Endodermal cell (in vitro differentiated cells): ENCODE measurements at places on chromosomes 12 and 14. TPM values are rescaled to one million over a fixed set of nuclear protein-coding genes. Genes with fewer than 3 reads are reported as not detected.

The APPL2 gene
- total RNA-seq = 20.9 to 40.4 TPM (median 35.2 TPM) in 3 replicates

The DIO2 gene
- 0.18 and 0.57 TPM in 2 replicates for total RNA-seq

DNA sequence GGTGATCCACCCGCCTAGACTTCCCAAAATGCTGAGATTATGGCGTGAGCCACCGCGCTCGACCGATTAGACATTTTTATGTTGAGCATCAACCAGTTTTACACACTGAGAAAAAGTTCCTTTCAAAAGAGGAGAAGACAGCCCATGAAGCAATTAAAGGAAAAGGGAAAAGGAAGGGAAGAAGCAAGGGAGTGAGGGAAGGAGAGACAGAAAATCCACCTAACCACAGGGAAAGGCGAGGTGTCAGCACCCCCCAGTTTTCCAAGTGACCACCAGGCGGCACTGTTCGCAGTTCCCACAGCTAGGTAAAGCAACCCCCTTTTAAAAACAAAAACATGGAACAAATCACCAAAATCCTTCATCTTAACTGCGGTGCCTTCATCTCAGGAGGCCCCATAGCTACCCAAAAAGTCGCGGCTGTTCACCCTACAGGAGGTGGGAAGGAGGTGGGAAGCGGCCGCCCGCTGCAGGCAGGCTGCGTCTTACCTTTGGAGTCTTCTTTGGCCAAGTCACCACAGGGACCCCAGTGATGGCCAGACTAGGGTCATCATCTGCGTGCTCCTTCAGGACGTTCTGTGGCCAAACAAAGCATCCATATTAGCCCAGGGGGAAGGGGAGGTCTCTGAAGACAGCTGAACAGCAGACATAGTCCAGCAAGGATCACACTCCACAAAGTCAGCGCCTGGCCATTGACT, 86.6 kb downstream of the KDM2B start:
- H3K27ac ChIP-seq = no peak overlapping the region
- DNase-seq = peak; percentile 92
- peaks cover 28% of the 10 kb centered on the region for H3K36me3 ChIP-seq
- no peak overlapping the region for H3K4me3 ChIP-seq
- H3K27me3 ChIP-seq = no peaks in the 10 kb centered on the region
- peaks cover 9% of the 10 kb centered on the region for H3K4me1 ChIP-seq

The LUM gene
- total RNA-seq = 0.31 to 0.80 TPM (median 0.69 TPM) in 3 replicates

DNA sequence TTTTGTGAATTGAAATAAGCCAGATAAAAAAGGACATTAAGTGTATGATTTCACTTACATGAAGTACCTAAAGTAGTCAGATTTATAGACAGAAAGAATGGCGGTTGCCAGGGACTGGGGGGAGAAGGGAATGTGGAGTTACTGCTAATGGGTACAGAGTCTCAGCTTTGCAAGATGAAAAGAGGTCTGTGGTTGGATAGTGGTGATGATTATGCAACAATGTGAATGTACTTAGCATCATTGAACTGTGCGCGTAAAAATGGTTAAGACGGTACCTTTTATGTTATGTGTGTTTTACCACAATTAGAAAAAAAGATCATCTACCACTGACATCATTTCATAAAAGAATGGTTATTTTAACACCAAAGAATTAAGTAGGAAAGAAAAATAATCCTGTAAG, 35.9 kb downstream of the RNFT2 start:
- H3K4me1 ChIP-seq = no peaks in the 10 kb centered on the region
- DNase-seq = no peak
- no peaks in the 10 kb centered on the region for H3K27me3 ChIP-seq
- H3K36me3 ChIP-seq = no peaks in the 10 kb centered on the region
- no peak overlapping the region for H3K27ac ChIP-seq
- H3K4me3 ChIP-seq = no peak overlapping the region

- H3K27ac ChIP-seq = no peak overlapping the region
- H3K36me3 ChIP-seq = no peaks in the 10 kb centered on the region
- H3K27me3 ChIP-seq = no peaks in the 10 kb centered on the region
Observed at GRCh38 chr14:28220391-28220790, 546.2 kb upstream of the FOXG1 start.

The ABHD4 gene
- total RNA-seq = 75.0 and 77.7 TPM in 2 replicates

DNA sequence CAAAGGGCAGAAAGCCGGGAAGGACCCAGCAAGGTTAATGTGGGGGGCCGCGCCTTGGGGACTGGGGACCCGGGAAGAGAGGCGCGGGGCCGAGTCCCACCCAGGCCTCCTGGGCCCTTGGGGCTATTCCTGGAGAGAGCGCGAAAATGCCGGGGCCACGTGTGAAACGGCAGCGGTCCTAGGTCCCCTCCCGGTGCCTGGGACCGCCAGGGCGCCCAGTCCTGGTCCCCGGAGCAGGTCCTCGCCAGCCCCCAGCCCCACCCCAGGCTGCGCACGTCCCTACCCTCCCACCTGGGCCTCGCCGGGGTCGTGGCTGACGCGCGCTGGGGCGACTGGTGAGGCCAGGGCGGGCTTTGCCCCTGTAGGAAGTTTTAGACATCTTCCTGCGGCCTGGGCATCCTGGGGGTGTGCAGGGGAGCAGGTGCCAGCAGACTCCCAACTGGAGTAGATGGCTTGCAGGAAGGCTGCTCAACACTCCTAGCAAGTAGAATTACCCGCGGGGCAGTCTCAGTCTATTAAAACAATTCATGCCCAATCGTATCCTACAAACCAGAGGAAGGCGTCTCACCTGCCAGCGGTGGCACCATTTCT, 708 bp downstream of the FAR2 start:
- no peaks in the 10 kb centered on the region for H3K36me3 ChIP-seq
- H3K4me1 ChIP-seq = no peaks in the 10 kb centered on the region
- peak; percentile 82 for DNase-seq
- H3K4me3 ChIP-seq = peak overlapping the region; percentile 81

The ANKS1B gene
- total RNA-seq = 59.8 and 65.8 TPM in 2 replicates

GRCh38 chr12:41532072-41532471, 344.0 kb downstream of the PDZRN4 start:
- no peaks in the 10 kb centered on the region for H3K27me3 ChIP-seq
- H3K36me3 ChIP-seq = no peaks in the 10 kb centered on the region
- no peak overlapping the region for H3K4me3 ChIP-seq
- H3K27ac ChIP-seq = no peak overlapping the region

DNA sequence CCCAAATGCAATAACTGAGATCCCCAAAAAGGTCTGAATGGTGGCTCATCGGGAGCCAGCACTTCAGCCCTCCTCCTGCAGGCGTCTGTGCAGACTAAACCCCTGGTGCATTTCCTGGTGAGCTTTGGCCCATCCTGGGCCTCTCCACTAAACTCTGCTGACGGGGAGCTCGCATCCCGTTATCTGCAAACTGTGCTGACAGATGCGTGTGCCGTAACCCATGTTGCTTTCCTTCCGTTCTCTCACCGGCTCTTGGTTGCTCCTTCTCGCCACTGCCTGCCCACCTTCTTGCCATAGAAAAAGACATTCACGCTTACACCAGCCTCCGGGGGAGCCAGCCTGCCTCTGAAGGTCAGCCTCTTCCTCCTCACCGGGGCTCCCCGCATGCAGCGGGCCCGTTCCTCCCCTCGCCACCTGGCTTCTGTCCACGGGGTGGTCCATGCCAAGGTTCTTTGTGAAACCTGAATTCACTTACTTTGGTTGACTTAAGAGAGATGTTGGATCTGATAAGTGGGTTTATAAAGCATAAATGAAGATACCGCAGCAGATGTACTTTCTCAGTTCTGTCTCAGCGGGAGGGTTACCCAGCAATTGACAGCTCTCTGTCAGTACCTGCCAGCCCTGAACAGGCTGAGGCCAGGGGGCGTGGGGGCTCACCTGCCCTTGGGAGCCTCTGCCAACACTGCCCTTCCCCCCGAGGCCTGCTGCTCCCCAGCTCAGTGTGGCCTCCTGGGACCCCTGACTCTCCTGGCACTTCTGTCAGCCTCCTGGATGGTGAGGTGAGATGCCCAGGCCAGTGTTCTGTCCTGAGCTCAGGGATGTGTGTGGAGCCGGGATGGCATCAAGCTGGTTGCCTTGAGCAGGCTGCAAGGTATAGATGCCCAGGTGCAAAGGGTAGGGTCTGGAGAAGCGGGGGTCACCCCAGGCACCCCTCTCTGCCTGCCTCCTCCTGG, 14.2 kb downstream of the ZFYVE21 start:
- peaks cover 50% of the 10 kb centered on the region for H3K36me3 ChIP-seq
- no peak overlapping the region for H3K27ac ChIP-seq
- no peak for DNase-seq
- H3K4me3 ChIP-seq = no peak overlapping the region
- peaks cover 11% of the 10 kb centered on the region for H3K4me1 ChIP-seq

DNA sequence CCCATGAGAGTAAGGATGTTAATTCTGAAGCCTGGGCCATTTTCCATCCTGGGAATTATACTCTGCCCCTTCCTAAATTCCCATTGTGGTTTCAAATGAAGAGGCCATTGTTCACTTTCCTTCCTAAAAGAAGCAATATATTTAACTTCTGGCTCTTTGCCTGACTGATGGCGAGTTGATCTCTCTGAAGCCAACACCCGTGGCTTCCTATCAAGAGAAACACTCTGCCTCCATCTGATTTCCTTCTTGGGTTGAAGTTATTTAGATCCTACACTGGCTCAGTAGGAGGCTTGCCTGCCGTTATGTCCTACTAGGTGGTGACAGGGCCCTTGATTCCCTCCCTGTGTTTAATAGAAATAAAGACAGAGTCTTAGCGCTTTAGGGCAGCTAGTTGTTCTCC, 97.4 kb downstream of the PRKCH start:
- H3K27ac ChIP-seq = no peak overlapping the region
- H3K4me1 ChIP-seq = peaks cover 20% of the 10 kb centered on the region
- no peak overlapping the region for H3K4me3 ChIP-seq
- DNase-seq = no peak
- no peaks in the 10 kb centered on the region for H3K36me3 ChIP-seq

The CLEC4C gene
- total RNA-seq = not detected in 3 replicates

DNA sequence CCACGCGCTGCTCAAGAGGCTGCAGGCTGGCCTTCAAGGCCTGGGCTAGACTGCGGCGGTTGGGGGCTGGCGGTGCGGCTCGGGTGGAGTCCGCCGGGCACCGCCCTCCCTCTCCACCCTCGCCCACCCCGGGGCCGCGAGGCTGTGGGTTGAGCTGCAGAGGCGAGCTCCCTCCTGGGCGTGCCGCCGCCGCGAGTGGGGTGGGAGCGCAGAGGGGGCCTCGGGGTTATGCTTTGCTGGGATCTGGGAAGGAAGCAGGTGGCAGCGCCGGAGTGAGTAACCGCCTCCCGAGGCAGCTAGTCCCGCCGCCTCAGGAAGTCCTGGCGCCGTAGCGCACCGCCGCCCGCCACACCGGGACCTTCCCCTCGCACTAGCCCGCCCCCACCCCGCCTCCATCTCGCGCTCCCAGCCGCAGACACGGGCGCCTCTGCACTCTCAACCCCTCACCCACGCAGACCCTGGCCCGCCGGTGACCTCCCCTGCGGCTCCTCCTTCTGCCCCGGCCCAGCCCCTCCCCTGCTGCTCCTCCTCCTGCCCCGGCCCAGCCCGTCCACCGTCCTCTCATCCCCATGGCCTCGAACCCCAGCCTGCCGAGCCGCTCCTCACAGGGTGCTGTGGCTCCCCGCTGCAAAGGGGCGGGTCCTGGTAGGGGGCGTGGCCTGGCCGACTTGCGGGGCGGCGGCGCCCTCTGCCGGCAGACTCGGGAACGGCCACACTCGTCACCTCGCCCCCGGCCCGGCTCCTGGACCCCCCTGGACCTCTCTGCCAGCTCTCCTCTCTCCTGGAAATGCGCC, 16.6 kb downstream of the TAMALIN start:
- no peaks in the 10 kb centered on the region for H3K4me1 ChIP-seq
- H3K27ac ChIP-seq = no peak overlapping the region
- H3K4me3 ChIP-seq = peak overlapping the region; percentile 68

The CIDEB gene
- total RNA-seq = 3.1 and 3.4 TPM in 2 replicates

The KCNA5 gene
- total RNA-seq = 0.09 TPM in 1 of 2 replicates, not detected in the other

DNA sequence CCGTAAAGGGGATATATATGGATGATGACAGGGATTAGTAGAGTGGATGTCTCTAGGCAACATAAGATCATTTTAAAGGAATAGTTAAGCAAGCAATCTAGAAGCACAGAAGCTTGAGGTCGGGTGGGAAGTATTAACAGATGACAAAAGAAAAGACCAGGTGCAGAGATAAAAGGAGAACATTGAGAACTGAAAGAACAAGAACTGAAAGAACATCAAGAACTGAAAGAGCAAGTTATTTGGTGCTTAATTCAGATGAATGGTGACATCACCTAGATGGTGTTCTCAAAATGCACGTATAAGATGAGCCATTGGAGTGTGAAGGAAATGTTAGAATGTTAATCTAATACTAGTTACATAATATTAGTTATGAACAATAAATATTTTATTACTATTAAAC, 224.0 kb upstream of the PDE3A start:
- H3K36me3 ChIP-seq = no peaks in the 10 kb centered on the region
- no peaks in the 10 kb centered on the region for H3K4me1 ChIP-seq
- H3K27me3 ChIP-seq = no peaks in the 10 kb centered on the region
- H3K4me3 ChIP-seq = no peak overlapping the region

DNA sequence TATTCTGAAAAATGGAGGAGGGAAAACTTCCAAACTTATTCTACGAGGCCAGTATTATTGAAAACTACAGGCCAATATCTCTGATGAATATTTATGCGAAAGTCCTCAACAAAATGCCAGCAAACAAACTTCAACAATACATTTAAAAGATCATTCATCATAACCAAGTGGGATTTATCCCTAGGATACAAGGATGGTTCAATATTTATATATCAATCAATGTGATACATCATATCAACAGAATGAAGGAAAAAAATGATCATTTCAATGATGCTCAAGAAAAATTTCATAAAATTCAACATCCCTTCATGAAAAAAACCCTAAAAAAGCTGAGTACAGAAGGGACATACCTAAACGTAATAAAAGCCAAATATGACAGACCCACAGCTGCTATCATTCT, 45.9 kb upstream of the LMNTD1 start:
- H3K4me1 ChIP-seq = peaks cover 3% of the 10 kb centered on the region
- no peaks in the 10 kb centered on the region for H3K27me3 ChIP-seq
- no peak for DNase-seq
- H3K36me3 ChIP-seq = peaks cover 22% of the 10 kb centered on the region

- H3K36me3 ChIP-seq = no peaks in the 10 kb centered on the region
- no peak overlapping the region for H3K27ac ChIP-seq
- no peak overlapping the region for H3K4me3 ChIP-seq
- DNase-seq = no peak
- peaks cover 14% of the 10 kb centered on the region for H3K27me3 ChIP-seq
- H3K4me1 ChIP-seq = no peaks in the 10 kb centered on the region
Observed at GRCh38 chr12:51496895-51497294, 72.3 kb downstream of the SLC4A8 start.

DNA sequence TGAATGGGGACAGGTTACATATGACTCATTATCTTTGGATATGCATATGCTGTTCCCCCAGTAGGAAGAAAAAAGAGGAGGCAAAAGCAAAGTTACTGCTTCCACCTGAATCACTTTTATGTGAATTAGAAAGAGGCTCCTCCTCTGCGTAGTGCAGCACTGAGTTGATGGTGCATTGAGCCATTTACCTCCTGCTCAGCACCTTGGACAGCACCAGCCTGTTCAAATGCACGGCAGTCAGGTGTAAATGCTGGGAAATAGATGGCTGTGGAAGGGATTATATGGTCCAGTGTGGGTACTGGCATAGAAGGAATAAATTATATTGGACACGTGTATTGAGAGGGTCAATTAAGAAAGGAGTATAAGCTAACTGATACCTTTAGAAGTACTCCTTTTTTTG, 541.9 kb upstream of the SEL1L start:
- H3K4me1 ChIP-seq = no peaks in the 10 kb centered on the region
- no peak overlapping the region for H3K27ac ChIP-seq
- H3K4me3 ChIP-seq = no peak overlapping the region
- no peaks in the 10 kb centered on the region for H3K27me3 ChIP-seq

The IL25 gene
- total RNA-seq = not detected in 3 replicates
